Activated T-cell treated with anti-CD3 and anti-CD28 coated beads for 48 hours (primary cell): ENCODE measurements at places on chromosomes 4 and X.

DNA sequence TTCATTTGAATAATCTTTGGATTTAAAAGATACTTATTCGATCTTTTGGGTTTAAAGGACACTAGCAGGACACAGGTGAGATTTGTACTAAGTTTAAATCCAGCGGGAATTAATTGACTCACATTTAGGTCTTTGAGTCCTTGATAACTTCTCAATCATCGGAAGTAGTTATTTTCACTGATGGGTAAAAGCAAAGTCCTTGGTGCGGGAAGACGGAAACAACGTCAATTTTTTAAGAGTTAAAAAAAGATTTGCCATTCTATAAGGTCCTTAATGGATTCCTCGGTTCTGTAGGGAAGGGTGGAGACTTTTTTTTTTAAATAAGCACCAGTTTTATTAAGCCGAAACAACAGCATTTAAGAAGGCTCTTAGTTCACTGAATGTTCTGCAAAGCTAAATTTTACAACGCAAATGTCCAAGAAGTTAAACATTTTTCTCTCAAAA, 2.9 kb downstream of the TMSB4X start:
- no peak for DNase-seq

GRCh38 chr4:74263551-74263950, 44.7 kb upstream of the EPGN start:
- no peak for DNase-seq

DNA sequence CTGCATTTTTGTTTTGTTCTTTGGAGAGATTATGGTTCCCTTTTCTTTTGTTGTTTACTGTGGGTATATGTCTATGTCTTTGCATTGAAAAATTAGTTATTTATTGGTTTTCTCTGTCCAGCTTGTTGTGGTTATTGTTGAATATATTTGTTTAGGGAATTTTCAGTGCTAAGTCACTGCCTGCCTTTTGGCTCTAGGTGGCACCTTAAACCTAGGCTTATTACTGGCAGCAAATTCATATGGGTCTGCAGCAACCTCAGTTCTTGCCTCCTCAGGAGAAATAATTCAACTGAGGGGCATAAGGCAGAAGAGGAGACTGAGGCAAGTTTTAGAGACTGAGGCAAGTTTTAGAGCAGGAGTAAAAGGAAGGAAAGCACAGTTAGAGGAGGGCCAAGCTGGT, 1157.3 kb upstream of the AGA start:
- no peak for DNase-seq

DNA sequence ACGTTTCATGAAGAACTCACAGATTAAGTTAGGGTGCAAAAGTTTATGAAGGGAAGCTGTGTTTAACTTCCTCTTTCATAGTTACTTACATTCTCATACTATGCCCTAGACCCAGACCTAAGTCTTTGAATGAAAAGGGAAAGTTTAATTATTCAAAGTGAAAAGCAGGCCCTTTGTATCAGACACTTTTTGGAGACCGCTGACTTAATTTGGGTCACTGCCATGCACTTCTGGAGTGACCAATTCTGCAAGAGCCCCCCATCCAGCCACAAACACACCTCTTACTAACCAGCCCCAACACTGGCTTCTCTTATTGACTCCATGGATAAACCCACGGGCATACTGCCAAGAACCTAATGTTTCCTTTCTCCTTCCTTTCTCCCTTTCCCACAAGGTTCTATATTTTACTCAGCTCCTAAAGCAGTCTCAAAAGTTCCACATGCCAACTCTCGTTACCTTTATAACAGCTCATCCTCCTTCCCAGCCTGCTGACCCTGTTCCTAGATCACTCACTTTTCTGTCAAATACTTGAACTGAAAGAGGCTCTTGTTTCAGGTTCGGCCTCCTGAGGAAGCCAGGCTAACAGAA, 34.5 kb downstream of the ABCE1 start:
- no peak for DNase-seq

GRCh38 chr4:128006592-128006991, 41.4 kb downstream of the ABHD18 start:
- DNase-seq = no peak

- no peak for DNase-seq
These were observed 59.5 kb downstream of the MTM1 start for GRCh38 chrX:150627957-150628356.

DNA sequence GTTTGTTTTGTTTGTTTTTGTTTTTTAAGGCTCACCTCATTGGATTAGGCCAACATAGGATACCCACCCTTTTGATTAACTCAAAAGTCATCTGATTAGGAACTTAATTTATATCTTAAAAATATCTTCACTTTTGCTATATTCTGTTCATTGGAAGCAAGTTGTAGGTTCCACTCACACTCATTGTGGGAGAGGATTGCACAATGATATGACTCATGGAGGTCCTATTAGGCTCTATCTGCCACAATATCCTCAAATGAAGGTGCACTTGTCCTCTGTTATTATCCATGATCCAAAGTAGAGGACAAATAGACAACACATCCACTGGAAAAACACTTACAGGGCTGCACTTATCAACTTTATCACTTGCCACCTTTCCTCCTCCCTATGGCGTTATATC, 60.5 kb upstream of the ADAMTS3 start:
- no peak for DNase-seq

DNA sequence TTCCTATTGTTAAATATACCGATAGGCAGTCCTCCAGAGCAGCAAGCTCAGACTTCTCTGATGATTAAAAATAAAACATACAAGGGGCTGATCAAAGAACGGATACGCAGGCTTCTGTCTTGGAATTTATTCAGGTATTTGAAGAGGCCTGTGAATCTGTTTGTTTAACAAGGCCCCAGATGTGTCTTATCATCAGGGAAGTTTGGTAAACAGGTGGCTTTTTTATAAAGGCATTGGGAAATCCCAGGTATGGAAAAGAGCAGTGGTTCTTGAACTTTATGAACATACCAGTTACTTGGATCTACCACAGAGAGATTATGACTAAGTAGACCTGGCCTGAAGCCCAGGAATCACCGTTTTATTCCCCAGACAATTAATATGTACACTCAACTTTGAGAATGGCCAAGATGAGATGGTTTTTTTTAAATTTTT, 47.9 kb downstream of the SOWAHB start:
- DNase-seq = no peak

- DNase-seq = no peak
These were observed 1129.6 kb downstream of the PDHA2 start for GRCh38 chr4:96969455-96969854.

DNA sequence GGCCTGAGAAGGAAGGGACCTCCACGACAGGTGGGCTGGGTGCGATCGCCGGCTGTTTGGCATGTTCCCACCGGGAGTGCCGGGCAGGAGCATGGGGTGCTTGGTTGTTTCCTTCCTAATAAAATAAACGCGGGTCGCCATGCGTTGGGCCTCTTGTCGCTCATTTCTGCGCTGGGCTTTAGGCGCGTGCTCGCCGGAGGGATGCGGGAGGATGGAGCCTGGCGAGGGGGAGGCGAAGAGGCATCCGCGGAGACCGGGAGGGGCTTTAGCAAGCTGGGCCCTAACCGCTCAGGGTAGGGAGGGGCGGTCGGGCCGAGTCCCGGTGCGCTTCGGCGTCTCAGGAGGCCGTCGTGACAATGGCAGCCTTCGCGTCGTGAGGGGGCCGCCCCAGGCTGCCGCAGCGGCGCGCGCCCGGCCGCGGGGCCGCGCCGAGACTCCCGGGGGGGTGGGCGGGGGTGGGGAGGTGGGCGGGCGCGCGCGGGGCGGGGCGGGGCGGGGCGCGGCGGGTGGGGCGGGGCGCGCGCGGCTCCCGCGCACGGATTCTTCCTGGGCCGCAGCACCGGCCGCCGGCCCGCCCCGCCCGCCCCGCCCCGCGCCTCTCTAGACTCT, 476 bp upstream of the GDI1 start:
- peak; percentile 50 for DNase-seq

GRCh38 chr4:89289312-89289711, 18.3 kb downstream of the GPRIN3 start:
- no peak for DNase-seq

GRCh38 chrX:29542152-29542551, 673.2 kb upstream of the MAGEB2 start:
- DNase-seq = no peak

GRCh38 chrX:48833542-48834138, 1.8 kb downstream of the PCSK1N start:
- DNase-seq = no peak

GRCh38 chr4:27717431-27717755, 856.8 kb downstream of the STIM2 start:
- no peak for DNase-seq

- no peak for DNase-seq
These were observed 14.8 kb upstream of the SPARCL1 start for GRCh38 chr4:87543835-87544461.

DNA sequence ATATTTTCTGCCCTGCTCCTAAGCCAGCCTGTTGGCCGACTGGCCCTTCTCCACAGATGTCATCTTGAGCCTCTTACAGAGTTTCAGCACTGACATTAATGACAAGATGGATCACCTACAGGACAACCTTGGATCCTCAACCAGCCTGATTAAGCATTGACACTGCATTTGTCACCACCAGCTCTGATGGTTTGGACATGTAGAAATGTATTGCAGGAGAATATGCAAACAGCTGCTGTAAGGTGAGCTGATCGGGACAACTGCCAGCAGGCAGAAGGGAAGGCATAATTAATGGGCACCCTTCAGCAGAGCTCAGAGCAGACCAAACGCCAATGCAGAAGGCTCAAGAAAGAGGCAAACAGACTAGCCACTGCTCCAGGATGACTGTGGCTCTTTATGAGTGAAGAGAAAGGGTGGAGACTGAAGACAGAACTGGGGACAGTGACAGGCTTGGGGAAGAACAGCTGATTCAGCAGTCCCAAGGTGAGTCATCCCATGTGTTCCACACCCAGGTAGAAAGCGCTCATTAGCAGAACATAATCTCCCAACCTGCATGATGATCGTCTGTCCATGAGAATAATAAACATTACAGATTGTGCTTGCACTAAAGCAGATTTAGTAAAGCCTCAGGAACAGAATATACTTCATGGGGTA, 6.7 kb downstream of the CORIN start:
- no peak for DNase-seq

GRCh38 chrX:124383354-124383753, 37.0 kb downstream of the SH2D1A start:
- no peak for DNase-seq

- DNase-seq = no peak
These were observed 504.6 kb downstream of the IQCM start for GRCh38 chr4:149311076-149311475.

DNA sequence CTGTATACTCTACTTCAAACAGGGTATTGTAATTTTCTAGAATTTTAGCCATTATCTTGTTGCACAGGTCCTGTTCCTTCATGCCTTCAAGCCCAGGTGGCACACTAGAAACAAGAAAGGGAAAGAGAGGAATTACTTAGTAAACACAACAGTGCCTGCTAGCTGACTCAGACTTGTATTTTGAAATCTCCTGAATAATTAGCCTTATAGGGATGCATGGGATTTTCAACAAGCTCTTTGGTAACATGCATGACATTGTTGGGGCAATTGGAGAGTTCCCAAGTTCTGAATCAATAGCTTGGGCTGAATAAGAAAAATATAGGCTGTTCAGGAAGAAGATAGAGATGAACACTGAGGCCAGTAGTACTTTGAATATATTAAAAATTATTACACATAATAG, 118.8 kb downstream of the FAM13A start:
- DNase-seq = no peak

DNA sequence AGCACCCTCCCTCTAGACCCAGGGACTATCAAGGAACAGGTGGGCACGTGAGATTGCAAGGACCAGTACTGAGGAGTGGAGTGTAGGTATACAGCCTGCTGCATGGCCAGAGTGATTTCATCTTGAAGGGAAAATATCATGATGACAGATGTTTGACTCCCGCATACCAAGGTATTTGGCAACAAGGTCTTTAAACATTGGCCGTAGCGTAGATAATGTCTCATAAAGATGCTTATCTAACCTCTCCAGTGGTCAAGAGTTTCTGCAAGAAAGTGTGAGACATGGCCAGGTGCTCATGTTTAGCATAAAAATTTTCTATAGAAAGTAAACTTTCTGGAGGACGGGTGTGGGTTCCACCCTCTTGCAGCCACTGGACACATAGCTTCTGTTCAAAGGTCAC, 18.7 kb upstream of the ZNF630 start:
- no peak for DNase-seq

DNA sequence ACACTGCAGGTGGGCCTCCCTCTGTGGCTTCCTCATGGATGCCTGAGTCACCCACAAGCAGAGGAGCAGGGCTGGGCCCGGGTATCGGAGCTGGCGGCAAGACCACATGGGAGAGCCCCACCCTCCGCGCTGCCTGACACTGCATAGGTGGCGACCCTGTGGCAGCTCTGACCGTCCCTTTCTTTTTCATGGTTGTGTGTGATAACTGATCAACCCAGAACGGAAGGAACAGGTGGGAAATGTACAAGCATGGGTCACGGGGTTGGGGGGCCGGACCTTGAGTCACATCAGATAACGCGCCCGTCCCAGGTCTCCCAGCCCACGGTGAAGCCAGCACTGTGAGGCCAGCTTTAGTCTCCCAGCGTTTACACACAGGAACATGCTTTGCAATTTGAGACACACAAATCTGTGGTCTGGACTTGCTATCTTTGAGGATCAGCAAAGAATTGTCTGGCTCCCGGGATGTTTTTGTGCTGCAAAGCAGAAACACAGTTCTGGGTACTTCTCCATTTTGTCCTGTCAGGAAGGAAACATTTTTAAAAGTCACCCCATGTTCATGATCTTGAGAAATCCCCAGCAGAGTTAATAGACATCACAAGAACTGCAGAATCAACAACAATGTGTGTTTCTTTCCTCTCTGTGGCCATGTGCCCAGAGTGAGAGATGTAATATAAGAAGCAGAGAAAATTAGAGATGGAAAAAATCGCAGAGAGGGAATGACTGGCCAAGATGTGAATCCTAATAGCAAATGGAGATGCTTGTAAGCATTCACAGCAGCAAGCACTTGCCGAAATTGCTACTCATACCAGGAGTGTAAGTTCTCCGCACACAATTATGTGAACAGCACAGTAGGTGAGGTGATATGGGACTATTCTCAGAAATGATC, 70.1 kb upstream of the CBR4 start:
- DNase-seq = peak; percentile 39

- DNase-seq = no peak
These were observed 11.6 kb upstream of the ING2 start for GRCh38 chr4:183493246-183493645.

DNA sequence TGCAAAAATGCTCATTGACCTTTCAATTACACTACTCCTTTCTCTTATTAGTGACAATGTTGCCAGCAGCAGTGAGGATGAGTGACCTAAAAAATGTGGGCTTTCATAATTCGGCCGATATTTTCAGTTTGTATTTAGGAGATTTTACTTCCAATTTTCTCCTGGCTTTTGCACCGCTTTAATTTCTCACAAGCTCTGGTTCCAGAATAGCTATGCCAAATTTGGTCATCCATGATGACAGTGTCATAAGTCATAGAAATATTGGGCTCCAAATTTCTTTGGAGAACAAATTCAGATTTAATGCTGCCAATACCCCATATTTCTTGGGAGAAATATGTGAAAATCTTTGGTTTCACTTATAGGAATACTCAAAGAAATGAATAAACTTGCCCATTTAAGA, 187.7 kb upstream of the HCCS start:
- no peak for DNase-seq

DNA sequence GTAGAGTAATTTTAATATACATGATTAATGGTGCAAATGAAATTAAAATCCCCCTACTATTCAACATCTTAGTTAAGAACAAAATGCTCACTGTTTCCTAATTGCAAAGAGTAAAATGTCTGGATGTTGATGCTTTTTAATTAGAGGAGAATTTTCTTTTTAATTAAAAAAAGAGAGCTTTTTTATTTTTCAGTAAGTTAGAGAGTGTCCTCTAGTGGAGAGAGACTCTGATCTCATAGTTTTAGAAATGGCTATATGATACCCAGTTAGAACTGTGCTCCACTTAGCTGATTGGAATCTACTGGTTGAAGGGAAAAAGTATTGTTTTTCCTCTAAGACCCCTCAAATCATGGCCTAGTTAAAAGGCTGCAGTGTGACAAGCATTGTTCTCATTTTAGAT, 312.0 kb upstream of the MAGEB2 start:
- DNase-seq = no peak
